ENCODE measurements at places on chromosomes 11 and 22.

GRCh38 chr11:10566257-10566957 is 2.1 kb downstream of the LYVE1 start:
- no peak for DNase-seq

GRCh38 chr11:73475549-73476095 is 99.4 kb downstream of the RELT start:
- DNase-seq: no peak

DNA sequence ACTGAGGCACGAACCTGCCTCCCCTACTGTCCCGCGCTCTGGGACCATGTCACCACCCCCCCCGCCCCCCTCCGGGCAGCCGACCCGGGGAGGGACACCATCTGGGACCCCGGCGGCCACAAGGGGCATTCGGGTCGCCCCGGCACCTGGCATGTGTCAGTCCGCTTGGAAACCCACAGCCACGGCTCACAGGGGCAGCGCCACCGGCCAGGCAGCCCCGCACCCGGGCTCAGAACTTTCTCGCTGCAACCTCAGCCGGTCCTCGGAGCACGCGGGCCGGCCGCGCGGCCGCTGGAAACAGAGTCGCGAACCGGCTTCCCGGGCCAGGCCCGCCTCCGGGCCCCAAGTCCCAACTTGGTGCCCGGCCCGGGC is 159.9 kb upstream of the GRK3 start:
- no peak for DNase-seq

DNA sequence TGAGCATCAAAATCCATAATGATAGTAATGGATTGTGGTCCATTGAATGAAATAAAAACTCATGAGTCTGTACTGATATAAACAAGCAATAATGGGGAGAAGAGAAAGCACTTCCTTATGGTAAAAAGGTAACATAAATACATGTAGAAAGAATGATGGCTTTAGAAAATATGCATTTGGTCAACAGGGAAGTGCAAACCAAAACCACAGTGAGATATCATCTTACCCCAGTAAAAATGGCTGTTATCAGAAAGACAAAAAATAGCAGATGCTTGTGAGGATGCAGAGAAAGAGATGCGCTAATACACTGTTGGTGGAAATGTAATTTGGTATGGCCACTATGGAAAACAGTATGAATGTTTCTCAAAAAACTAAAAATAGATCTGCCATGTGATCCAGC is 6.9 kb upstream of the MMP20 start:
- no peak for DNase-seq

- no peak for DNase-seq
Measured at GRCh38 chr11:73249853-73250783, 22.0 kb upstream of the P2RY6 start.

GRCh38 chr22:17131686-17132085 is 10.5 kb upstream of the TMEM121B start:
- no peak for DNase-seq

GRCh38 chr11:86523738-86524619 is 148.4 kb downstream of the ME3 start:
- no peak for DNase-seq

DNA sequence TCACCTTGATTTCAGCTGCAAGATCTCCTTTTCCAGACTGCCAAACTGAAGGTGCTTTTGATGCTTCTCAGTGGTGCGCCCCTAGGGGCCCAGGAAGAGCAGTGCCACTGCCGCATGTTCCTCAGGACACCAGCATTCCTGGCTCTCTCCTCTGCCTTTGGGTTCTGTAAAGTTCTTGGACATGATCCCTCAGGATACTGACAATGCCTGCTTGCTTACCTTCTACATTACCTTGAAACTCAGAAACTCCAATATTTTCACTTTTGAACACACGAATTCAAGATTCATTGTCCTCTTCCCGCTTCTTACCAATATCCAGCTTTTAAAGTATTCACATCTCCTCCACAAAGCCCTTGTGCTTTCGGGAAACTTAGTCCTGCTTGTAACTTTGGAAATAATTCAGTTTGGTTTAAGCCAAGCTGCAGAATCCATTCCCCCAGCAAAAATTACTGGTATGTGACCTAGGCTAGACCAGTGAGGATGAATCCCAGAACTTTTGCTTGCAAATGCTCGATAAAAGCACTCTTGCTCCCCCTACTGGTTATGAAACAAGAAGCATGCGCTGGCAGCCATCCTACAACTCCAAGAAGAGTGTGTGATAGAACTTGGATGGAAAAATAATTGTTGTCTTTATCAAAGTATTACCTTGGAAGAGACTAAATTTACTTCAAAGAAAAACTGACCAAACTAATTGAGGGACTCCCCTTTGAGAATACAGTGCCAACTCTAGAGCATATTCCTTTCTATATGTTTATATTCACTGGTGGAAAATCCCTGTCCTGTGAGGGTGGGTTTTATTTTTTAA is 16.5 kb upstream of the OR5B21 start:
- DNase-seq: peak; percentile 5

GRCh38 chr22:44187652-44188230 is 7.0 kb downstream of the PARVG start:
- DNase-seq: no peak

- no peak for DNase-seq
Measured at GRCh38 chr11:5807580-5807979, 1.1 kb upstream of the OR52N2 start.

GRCh38 chr11:12237381-12237784 is 127.0 kb downstream of the MICAL2 start:
- no peak for DNase-seq

- DNase-seq: no peak
Measured at GRCh38 chr22:46739094-46739870, 1.2 kb upstream of the CERK start.

- no peak for DNase-seq
Measured at GRCh38 chr11:65291613-65292012, 23.1 kb upstream of the CDC42EP2 start.

DNA sequence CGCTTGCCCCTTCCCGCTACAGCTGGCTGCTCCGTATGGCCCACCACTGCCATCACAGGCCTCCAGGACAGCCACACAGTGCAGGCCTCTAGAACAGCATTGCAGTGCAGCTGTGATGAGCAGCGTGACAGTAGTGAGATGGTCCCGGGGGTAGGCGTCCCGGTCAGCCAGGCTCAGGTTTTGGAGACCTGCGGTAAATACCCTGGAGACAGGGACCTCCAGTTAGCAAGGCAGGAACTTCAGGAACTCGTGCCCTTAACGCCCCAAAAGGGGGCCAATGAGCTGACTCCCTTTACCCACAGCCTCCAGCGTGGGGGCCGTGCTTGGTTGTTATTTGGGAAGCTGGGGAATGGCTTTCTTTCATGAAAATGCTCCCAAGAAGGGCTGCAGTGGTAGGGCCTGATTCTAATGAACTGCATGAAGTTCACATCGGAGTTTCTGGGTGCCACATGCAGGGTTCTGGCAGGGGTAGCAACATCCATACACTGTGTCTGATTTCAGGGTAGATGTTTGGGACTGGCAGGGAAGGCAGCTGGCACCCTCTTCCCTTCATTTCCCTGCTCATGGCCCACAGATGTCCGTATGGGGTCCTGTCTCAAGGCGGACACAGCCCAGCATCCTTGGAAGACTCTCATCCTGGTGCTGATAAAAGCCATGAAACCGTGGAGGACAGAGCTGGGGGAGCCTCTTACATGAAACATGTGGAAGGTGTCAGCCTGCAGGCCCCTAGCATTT is 440.5 kb downstream of the TBC1D22A start:
- DNase-seq: no peak

DNA sequence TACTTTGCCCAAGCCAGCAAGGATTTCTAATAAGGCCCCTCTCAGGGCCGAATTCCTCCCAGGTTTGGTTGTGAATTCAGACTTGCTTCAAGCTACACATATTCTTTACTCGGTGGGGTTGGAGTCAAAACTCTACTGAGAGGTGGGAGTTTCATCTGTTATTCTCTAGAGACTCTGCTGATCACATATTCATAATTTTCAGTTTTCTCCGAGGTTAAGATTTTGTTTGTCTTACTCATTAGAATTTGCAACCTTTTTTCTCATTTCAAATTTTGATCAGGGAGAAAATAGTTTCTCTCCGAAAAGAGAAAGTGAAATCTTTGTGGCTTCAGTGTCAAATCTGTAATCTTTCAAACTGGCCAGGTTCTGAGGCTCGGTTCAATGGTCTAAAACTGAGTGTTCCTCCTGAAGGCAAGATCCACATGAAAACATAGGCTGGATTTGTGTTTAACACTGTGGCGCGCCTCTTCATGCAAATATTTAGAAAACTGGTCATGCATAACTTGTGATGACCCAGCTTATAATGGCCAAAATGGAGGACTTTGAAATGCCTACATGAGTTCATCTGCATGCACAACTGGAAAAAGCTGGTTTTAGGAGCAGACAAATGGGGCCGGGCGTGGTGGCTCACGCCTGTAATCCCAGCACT is 21.5 kb upstream of the GSTP1 start:
- DNase-seq: peak; percentile 50

GRCh38 chr11:22163394-22163797 is 29.5 kb upstream of the ANO5 start:
- no peak for DNase-seq

DNA sequence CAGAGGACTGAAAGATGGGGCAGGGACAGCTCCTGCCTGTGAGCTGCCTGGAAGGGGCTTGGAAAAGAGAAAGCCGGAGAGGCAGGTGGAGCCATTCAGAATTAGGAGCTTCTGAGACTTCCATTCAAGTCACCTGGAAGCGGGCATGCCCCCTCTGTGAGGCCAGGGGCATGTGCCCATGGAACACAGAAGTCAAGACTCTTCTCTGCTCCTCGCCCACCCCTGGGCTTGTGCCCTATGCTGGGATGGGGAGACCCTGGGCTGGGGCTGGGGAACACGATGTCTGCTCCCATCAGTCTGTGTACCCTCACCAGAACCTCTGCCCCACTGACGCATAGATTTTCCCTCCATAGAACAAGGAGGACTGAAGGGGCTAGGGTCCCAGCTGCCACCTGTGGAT is 372.0 kb downstream of the SHANK2 start:
- DNase-seq: no peak

DNA sequence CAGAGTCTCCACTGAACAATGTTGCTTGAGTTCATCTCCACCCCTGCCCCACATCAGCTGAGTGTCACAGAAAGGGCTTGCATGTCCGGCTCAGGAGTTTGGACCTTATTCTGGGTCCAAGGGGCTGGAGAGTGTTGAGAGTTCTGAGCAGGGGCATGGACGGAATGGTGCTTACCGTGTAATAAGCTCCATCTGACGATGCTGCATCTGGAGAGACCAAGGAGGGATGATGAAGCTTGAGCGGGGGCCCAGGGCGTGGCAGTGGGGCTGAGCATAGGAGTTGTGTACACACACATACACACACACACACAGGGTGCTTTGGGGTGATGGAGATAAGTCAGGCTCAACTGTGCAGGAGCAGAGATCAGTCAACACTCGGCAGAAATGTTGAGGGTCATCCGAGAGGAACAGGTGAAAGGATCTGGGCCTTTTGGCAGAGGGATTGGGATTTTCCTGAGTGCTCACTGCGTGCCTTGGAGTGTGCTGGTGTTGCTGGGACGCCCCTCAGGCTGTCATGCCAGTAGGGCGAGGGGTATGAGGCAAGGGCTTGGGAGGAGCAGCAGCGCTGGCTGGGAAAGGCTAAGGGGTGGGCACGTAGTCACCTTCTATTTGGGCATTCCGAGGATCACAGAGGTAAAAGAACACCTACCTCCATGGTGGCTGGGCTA is 2.3 kb downstream of the USP35 start:
- no peak for DNase-seq

DNA sequence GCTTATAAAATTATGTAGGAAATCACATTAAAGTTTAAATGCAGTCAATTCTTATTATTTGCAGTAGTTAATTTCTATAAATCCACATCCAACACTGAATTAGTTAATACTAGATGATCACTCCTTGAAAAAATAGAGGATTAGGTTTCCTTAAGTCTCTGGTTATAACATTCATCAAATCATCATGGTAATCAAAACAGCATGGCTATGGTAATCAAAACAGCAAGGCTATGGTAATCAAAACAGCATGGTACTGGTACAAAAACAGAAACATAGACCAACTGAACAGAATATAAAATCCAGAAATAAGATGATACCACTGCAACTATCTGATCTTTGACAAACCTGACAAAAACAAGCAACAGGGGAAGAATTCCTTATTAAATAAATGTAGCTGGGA is 814.6 kb upstream of the CCDC179 start:
- no peak for DNase-seq

- DNase-seq: no peak
Measured at GRCh38 chr11:115378557-115378956, 125.7 kb downstream of the CADM1 start.

GRCh38 chr11:15807827-15808226 is 548.5 kb downstream of the SOX6 start:
- DNase-seq: no peak

DNA sequence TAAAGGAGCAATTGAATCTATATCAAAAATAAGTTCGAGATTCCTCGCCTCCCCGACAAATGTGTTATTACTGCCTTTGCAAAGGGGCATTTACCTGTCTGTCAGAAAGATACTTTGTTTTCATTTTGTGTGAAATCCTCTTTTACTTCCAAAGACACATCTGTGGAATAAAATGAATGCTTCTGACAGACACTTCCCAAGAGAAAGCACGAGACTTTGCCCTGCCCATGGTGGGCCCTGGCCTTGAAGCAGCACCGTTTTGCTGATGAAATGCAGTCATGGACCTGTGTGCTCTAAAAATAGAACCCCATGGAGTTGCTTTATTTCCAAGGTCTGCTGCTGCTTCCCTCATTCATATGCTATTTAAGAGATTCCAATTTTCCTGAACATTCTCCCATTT is 85.9 kb upstream of the USP47 start:
- DNase-seq: no peak

DNA sequence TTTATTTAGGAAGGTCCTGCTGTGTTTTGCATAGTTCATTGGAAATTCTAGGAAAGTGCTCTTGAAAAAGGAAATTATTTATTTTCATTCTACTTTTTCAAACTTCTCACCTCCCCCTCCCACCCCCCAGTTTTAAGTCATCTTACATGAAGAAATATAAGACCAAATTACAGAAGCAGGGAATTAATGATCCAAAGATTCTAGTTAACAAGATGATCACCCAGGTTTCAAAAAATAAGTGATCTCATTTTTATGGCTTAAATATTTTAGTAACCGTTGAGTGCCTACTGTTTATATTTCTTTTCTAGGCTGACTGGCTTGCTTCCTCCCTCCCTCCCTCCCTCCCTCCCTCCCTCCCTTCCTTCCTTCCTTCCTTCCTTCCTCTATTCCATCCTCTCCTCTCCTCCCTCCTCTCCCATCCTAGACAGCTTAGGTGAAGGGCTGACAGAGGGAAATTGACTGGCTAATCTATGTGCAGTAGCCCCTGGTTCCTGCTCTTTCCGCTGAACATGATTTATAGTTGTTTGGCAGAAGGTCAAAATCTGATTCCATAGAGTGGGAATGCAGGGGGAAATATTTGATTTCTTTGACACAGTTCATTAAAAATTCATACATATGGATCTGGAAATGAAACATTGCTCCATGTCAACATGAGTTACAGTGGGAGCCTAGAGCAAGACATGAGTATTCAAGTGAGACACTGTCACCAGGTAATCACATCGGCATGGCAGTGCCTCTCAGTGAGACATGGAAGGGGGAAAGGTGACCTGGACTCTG is 123.4 kb downstream of the COMMD9 start:
- DNase-seq: no peak

DNA sequence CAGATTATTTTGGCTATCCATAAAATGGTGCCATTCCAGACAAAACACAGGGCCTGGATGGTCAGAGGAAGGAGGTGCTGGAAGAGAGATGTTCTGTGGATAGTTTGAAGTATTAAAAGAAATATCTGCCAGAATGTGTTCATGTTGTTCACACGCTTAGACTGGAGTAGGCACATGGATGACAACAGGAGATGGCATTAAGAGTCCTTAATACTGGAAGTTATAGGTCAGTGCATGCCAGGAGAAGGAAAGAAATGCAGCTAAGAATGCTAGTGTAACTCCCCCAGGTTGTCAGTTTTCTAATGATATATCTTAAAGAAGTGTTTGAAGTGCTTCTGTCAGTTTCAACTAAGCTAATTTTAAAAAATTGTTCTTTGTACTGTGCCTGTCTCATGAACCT is 20.2 kb downstream of the KREMEN1 start:
- DNase-seq: no peak

All from NCI-H510A (cell line).